ENCODE measurements at places on chromosomes 12 and 14. TPM values are rescaled to one million over a fixed set of nuclear protein-coding genes. Genes with fewer than 3 reads are reported as not detected.

Gene APAF1
- total RNA-seq = 16.1 TPM

Gene SFSWAP
- 46.2 TPM for total RNA-seq

- no peak for DNase-seq
- no peaks in the 10 kb centered on the region for H3K27me3 ChIP-seq
- H3K36me3 ChIP-seq = no peaks in the 10 kb centered on the region
- H3K4me1 ChIP-seq = no peaks in the 10 kb centered on the region
- H3K27ac ChIP-seq = no peak overlapping the region
- H3K4me3 ChIP-seq = no peak overlapping the region
Observed at GRCh38 chr12:131636940-131637750, 73.7 kb upstream of the SFSWAP start.

DNA sequence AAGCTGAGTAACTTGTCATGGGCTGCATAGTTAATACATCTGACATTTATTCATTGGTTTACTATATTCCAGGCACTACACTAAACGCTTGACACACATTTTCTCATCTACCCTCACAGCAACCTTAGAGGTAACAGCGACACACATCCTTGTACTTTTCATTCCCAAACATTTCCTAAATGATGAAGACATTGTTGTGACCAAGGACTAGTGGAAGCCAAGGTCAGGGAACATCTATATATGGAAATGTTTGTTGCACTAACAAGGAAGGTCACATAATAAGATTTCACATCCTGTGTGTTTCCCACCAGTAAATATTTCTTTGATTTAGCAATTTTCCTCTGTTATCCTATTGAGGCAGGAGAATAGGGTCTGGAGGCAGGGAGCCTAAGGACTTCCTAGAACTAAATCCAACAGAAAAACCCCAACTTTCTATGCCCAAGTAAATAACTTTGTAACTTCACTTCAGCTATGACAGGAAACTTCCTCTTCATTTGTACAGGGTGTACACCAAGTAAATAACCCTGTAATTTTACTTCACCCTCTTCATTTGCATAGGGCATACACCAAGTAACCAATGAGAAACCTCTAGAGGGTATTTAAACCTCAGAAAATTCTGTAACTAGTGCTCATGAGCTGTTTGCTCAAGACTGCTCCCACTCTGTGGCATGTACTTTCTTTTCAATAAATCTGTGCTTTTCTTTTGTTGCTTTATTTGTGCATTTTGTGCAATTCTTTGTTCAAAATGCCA, 48.4 kb downstream of the ZNF641 start:
- no peak overlapping the region for H3K4me3 ChIP-seq
- DNase-seq = no peak
- H3K27me3 ChIP-seq = no peaks in the 10 kb centered on the region
- no peaks in the 10 kb centered on the region for H3K4me1 ChIP-seq
- H3K36me3 ChIP-seq = no peaks in the 10 kb centered on the region

- no peak overlapping the region for H3K4me3 ChIP-seq
- no peaks in the 10 kb centered on the region for H3K4me1 ChIP-seq
- H3K27ac ChIP-seq = no peak overlapping the region
- DNase-seq = no peak
Observed at GRCh38 chr12:89084751-89085150, 267.6 kb downstream of the DUSP6 start.

- no peaks in the 10 kb centered on the region for H3K4me1 ChIP-seq
- H3K36me3 ChIP-seq = no peaks in the 10 kb centered on the region
- H3K27ac ChIP-seq = no peak overlapping the region
- no peak for DNase-seq
Observed at GRCh38 chr12:111379942-111380554, 11.2 kb upstream of the PHETA1 start.

GRCh38 chr12:65204886-65205525, 35.6 kb downstream of the LEMD3 start:
- no peak for DNase-seq
- no peaks in the 10 kb centered on the region for H3K36me3 ChIP-seq
- H3K27me3 ChIP-seq = no peaks in the 10 kb centered on the region
- no peak overlapping the region for H3K4me3 ChIP-seq
- H3K4me1 ChIP-seq = no peaks in the 10 kb centered on the region

- H3K27ac ChIP-seq = no peak overlapping the region
- no peaks in the 10 kb centered on the region for H3K36me3 ChIP-seq
- no peaks in the 10 kb centered on the region for H3K27me3 ChIP-seq
- H3K4me3 ChIP-seq = no peak overlapping the region
- no peak for DNase-seq
Observed at GRCh38 chr12:55671746-55672145, 35.1 kb downstream of the OR10P1 start.

- no peaks in the 10 kb centered on the region for H3K4me1 ChIP-seq
- H3K27ac ChIP-seq = no peak overlapping the region
- H3K4me3 ChIP-seq = no peak overlapping the region
- no peak for DNase-seq
Observed at GRCh38 chr14:101980700-101981099, 16.3 kb downstream of the DYNC1H1 start.

- no peaks in the 10 kb centered on the region for H3K4me1 ChIP-seq
- DNase-seq = no peak
- no peaks in the 10 kb centered on the region for H3K27me3 ChIP-seq
- no peak overlapping the region for H3K4me3 ChIP-seq
- H3K27ac ChIP-seq = no peak overlapping the region
Observed at GRCh38 chr12:94721173-94721572, 70.8 kb upstream of the TMCC3 start.

Gene KLHL33
- 0.72 TPM for total RNA-seq

GRCh38 chr14:99127651-99128167, 144.3 kb downstream of the BCL11B start:
- no peaks in the 10 kb centered on the region for H3K36me3 ChIP-seq
- H3K4me3 ChIP-seq = peak overlapping the region; percentile 6
- DNase-seq = peak; percentile 73
- no peaks in the 10 kb centered on the region for H3K4me1 ChIP-seq
- no peak overlapping the region for H3K27ac ChIP-seq

DNA sequence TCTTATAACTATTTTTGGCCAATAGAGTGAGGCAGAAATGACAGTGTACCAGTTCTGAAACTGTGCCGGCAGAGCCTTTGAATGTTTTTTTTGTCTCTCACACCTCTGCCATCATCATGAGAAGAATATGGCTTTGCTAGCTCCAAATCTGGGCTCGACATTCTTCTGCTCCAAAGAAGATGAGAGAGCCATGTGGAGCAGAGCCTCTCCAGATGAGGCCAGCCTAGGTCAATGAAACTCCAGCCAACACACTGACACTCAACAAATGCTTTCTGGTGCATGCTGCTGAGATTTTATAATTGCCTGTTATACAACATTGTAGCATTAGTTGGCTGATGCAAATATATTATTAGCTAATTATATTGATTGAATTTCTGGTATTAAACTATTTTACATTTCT, 154.7 kb downstream of the SLC38A4 start:
- no peak overlapping the region for H3K27ac ChIP-seq
- no peaks in the 10 kb centered on the region for H3K27me3 ChIP-seq
- H3K36me3 ChIP-seq = no peaks in the 10 kb centered on the region
- no peaks in the 10 kb centered on the region for H3K4me1 ChIP-seq
- H3K4me3 ChIP-seq = no peak overlapping the region
- DNase-seq = no peak

- H3K27ac ChIP-seq = peak overlapping the region; percentile 66
- no peak overlapping the region for H3K4me3 ChIP-seq
- DNase-seq = no peak
- H3K27me3 ChIP-seq = no peaks in the 10 kb centered on the region
- no peaks in the 10 kb centered on the region for H3K4me1 ChIP-seq
Observed at GRCh38 chr14:69049675-69050074, 70.6 kb upstream of the ACTN1 start.
